ENCODE measurements at places on chromosomes 12 and 14.

- DNase-seq: no peak
These were observed 142.8 kb downstream of the DACT1 start for GRCh38 chr14:58780605-58781004.

DNA sequence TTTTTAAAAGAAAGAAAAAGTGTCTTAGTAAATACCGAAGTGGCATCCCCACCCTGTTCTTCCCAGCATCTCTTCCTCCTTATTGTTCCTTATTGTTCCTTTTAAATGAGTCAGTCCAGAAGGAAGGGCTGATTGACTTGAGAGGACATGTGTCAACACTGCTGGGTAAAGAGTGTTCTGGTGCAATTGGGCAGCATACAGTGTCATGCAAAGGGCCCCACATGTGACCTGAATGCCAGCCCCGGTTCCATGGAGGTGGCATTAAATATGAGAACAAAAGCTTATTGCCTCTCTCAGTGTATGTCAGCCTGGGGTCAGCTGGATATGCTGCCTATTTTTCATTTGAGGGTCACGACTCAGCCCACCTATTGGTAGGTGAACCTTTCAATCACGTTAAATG, 58.9 kb upstream of the RIC8B start:
- DNase-seq: no peak

DNA sequence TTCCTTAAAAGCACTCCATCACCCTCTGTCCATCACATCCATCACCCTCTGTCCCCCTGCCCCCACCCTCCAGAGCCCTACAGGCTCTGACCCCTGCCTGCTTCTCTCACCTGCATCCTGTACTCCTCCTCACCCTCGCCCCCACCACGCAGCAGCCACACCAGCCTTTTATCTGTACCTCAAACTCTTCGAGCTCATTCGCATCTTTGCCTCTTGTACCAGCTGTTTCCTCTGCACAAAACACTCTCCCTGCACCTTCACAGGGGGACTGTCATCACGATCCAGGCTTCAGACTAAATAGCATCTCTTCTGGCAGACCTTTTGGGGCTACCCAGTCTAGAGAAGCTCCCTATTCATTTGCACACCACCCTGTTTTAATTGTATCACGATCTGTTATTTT, 24.1 kb downstream of the TMEM229B start:
- no peak for DNase-seq

DNA sequence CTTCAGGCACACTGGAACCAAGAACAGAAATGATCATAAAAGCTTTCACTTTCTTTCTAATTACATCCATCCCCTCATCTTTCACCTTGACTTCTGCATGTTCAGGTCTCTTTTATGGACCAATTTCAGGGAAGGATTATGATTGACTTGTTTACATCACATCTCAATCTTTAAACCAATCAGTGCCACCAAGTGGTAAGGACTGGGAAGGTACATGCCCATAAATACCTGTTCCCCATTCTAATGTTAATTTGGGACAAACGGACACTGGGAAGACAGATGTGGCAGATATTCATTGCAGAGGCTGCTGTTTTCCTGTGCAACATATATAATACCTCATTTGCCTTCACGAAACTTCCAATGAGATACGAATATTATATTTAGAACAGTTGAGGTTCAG, 978.1 kb downstream of the GALC start:
- no peak for DNase-seq

GRCh38 chr14:100359881-100360280, 36.7 kb downstream of the SLC25A47 start:
- DNase-seq: no peak

Measured in cortex of kidney (tissue), 1 donor.